Stimulated activated CD4-positive, alpha-beta T cell treated with anti-CD3 and anti-CD28 coated beads, Interleukin-12 subunit alpha, Interleukin-12 subunit beta, amount 100 ng/mL, for 48 hours (primary cell): ENCODE measurements at places on chromosomes 5 and 9.

DNA sequence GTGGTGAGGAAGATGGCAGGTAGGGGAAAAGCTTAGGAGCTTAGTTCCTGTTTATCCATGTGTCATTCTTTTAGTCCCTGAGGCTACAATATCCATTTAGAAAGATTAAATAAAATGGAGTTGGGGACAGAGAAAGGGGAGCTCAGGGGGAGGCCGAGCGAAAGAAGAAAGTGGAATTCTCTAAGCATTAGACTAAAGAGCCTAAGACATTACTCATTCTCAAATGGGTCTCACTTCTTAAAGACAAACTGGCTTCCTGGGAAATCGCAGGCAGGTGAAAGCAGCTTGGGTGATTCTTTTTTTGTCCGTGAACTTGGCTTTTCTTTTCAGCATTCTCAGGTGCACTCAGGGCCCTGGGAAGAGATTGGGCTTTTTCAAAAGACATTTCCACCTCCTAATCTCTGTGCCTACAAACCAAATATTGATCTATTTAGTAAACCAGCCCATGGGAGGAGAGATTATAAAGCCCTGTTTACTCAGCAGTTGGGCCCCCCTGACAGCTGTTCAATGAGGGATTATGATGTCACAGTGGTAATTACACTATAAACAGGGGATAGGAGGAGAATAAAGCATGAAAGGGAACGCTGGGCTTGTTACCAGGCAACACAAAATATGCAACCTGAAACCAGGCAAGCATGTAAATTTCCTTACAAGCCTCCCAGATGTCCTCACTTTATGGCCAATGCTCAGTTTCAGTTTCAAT lies 584.0 kb downstream of the ACTL7B start:
- DNase-seq = no peak

DNA sequence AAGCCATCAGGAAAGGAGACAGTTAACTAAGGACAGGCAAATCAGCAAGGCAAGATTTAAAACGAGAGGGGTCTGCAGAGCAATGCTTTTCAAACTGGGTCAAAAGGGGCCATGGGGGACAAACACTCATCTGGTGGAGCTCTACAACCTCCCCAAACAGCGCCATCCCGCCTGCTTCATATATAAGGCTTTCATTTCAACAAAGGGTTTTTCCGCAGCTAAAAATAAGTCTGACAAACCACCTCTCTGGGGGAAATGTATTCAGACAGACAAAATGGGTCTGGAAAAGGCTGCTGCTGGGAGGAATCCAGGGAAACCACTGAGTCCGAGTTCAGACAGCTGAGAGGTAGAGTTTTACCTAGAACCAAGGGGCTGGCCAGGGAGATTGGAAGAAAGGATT lies 8.3 kb upstream of the SEPTIN8 start:
- DNase-seq = no peak

GRCh38 chr9:965497-965896 lies 11.0 kb upstream of the DMRT3 start:
- no peak for DNase-seq

DNA sequence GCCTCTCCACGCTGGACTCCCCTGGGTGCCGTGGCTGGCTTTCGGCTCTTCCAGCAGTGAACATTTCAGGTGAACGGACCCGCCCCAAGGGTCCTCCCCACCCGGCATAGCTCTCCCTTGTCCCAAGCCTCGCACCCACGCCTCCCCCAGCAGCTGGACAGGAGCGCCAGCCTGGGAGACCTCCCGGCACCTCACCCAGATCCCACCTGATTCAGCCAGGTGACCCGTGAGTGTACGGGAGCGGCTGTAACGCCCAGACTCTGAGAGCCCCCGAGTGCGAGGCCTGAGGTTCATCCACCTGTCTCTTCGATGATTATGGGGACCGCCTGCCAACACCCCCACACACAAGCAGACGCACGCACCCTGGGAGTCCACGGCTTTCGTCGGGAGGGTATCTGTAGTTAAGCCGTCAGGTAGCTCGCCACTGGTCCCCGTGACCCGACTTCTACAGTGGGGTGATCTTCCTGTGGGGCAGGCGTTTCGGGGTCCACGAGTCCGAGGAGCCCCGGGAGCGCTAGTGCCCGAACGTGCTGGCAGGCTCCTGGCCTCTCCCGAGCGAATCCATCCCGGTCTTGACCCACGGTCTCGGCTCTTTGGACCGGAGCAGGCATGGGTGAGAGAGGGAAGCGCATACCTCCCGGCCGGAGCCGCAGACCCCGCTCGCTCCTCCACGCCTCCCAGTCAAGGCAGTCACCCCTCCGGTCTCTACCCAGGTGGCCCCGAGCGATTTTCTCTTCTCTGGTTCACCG lies 14.9 kb downstream of the TRIM7 start:
- no peak for DNase-seq

GRCh38 chr5:83589786-83590185 lies 118.2 kb downstream of the VCAN start:
- DNase-seq = no peak

GRCh38 chr5:160507221-160507721 lies 85.6 kb downstream of the PTTG1 start:
- peak; percentile 39 for DNase-seq

DNA sequence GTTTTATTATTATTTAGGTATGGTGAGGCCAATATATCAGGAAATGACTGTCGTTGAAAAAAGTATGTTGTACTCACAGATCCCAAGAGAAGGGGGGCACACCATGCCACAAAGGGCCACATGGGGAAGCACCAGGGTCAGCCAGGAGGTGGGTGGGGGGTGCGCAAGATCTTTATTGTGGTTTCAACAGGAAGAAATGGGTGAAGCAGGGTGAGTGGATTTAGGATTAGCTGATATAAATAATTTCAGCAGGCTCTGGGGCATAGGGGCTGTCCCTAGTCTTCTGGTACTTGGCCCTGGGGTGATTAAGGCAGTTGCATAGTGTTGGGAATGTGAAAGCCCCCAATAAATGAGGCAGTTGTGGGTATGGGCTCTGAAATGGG lies 8.6 kb downstream of the PDCD1LG2 start:
- DNase-seq = no peak

DNA sequence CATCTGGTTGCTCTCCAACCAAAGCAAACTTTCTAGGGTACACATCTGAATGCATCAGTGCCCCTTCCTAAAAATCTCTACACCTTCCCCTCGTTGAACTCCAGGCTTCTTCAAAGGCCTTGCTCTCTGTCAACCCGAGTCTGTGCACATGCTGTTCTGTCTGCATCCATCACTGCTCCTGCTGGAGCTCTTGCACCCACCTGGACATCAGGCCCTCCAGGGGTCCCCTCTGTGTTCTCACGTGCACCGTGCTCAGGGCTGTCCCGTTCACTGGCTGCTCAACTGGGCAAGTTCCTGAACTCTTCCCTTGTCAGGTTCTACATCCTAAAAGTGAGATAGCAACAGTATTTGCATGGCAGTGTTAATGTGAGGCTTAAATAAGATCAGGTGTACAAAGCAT lies 62.7 kb upstream of the ANGPTL2 start:
- no peak for DNase-seq

DNA sequence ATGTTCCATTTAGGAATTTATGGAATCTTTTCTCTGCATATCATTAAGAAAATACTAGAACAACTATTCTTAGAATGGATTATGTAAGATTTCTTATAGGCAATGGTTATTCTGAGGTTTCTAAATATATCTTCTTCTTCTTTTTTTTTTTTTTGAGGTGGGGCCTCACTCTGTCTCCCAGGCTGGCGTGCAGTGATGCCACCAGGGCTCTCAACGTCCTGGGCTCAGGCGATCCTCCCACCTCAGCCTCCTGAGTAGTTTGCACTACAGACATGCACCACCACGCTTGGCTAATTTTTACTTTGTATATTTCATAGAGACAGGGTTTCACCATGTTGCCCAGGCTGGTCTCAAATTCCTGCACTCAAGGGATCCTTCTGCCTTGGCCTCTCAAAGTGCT lies 137.2 kb downstream of the SREK1 start:
- DNase-seq = no peak

- DNase-seq = no peak
These were observed 168.6 kb upstream of the MVB12B start for GRCh38 chr9:126157826-126158587.

- no peak for DNase-seq
These were observed 206.2 kb downstream of the CEMIP2 start for GRCh38 chr9:71562140-71562539.

DNA sequence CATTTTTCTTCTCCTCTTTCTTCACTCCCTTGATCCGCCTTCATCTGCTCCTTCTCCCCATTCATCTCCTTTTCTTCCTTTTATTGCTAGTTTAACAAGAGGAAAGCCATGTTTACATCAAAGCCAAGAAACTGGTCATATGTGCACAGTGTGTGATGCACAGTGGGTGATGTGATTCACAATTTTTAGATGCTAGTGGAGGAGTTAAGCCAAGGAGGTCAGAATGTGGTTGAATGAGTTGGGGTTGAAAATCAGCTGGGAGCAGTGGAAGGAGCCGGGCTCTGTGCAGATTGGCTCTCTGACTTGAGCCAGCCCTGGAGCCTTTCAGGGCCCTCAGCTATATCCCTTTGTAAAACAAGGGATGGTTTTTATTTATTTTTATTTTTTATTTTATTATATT lies 7.3 kb downstream of the ACER2 start:
- no peak for DNase-seq

GRCh38 chr9:18238254-18238653 lies 235.7 kb upstream of the ADAMTSL1 start:
- no peak for DNase-seq

DNA sequence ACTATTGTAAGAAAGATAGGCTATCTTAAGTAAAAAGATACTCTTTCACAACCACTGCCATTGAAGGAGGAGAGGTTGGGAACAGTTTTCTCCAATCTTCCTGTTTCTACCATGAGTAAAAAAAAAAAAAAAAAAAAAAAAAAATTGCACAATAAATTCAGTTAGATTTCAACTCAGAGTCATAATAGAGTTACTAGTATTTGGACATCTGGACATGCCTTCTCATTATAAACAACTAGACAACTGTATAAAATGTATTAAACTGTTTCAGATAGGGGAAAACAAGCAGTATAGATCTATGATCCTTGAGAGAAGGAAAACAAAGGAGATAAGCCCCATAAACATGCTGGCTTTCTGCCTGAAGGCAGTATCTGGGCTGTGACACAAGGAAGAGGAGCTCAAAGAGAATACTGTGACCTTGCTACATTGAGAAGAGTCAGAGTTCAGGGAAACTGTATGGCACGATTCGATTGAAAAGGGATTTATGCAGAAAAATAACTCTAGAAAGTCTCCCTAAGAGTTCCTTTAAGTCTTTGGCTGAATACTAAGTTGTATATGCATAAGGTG lies 249.2 kb upstream of the POU5F2 start:
- DNase-seq = no peak

DNA sequence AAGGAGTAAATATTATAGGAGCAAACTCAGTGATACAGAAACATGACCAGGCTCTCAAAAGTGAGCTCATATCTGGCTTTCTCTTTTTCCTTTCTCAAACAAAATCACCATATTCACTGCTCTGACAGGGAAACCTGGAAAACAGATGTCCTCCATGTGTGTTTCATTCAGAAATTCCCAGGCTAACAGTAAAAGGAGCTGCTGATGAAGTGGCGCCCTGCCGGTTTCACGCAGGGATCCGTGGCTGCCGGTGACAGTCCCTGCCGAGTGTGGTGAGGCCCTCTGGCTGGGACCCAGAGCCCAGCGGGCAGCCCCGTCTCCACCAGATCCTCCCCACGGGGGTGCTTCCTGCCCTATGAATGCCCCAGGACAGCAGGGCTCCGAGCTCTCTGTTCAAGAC lies 208.1 kb downstream of the GNA14 start:
- DNase-seq = no peak

DNA sequence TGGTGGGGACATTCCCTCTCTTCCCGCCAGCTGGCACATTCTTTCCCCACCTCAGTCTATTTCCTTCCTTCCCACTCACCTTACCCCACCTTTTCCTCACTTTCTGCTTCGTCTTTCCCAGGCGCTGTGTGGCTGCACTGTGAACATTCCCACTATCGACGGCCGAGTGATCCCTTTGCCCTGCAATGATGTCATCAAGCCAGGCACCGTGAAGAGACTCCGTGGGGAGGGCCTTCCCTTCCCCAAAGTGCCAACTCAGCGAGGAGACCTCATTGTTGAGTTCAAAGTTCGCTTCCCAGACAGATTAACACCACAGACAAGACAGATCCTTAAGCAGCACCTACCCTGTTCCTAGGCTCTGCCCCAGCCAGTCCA lies 7.3 kb downstream of the DNAJB5 start:
- no peak for DNase-seq

- no peak for DNase-seq
These were observed at the start of gene ADAMTS2 for GRCh38 chr5:179345433-179346321. ADAMTS2 (minus strand) TSS chr5:179345461; CDS start chr5:179345328, 133 bp downstream.

- no peak for DNase-seq
These were observed 257.7 kb downstream of the IRX1 start for GRCh38 chr5:3853362-3853761.

DNA sequence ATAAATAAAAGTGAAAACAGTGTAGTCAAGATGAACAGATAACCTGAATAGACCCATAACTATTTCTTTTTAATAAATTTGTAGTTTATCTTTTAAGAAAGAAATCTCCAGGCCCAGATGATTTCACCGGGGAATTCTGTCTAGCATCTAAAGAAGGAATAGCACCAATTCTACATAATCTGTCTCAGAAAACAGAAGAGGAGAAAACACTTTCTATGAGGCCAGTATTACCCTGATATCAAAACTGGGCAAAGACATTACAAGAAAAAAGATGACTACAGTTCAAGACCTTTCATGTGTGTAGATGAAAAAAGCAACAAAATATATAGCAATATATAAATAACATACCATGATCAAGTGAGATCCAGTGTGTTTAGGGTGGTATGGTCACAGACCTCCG lies 31.4 kb downstream of the TTC23L start:
- no peak for DNase-seq

DNA sequence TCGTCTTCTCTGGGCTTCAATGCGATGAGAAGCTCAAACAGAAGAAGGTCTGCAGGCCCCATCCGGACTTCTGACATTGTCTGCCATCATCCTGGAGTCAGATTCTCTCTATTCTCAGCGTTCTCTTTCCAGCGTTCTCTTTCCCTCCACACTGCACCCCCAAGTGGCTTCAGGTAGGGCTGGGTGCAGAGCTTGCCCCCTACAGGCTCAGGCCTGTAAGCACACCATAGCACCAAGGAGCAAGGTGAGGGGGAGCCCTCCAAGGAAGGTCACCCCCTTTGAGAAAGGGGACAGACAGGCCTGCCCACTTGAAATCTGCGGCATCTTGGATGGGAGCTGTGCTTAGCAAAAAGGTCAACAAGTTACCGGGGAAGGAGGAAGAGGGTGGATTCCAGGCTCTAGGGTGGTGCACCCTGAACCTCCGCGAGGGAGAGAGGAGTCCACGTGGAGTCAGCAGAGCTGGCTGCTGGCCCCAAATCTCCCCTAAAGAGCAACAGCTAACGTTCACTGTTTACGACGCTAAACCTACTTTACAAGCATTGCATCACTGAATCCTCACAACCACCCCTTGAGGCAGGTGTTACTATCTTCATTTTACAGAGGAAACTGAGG lies 27.5 kb downstream of the GPX3 start:
- DNase-seq = no peak

DNA sequence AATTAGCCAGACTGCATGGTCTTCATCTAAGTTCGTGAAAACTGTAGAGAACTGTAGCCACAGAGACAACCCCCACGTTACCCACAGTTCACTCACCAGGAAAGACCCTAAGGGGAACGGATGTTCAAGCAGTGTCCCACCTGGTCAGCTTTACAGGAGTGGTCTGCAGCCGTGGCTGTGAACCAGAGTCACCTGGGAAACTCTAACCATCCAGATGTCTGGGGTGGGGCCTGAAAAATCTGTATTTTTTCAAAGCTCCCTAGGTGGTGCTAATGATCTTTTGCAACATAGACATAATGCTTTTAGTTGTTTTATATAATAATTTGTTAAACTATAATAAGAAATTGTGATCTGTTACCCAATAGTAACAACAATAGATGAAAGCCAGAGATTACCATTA lies 47.7 kb upstream of the ANGPTL2 start:
- DNase-seq = no peak

GRCh38 chr9:13567833-13568232 lies 288.3 kb upstream of the MPDZ start:
- no peak for DNase-seq
